ENCODE measurements at places on chromosomes 12 and 14.

DNA sequence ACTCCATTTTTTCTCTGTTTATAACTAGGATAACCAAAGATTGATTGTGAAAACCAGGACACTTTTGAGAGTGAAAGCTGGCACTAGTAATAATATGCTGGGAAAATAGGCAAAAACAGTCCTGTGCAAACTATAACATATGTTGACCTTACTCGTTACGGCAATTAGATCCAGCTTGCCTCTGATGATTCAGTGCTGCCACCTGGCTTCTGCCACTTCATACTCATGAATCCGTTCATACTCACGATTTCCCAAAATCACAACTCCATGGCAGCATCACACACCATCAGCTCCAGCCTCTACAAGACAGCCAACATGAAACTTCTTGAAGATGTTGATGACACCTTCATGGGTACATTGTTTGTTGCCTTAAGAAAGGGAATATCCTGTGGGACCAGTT, 49.1 kb upstream of the CAND1 start:
- no peak for DNase-seq

DNA sequence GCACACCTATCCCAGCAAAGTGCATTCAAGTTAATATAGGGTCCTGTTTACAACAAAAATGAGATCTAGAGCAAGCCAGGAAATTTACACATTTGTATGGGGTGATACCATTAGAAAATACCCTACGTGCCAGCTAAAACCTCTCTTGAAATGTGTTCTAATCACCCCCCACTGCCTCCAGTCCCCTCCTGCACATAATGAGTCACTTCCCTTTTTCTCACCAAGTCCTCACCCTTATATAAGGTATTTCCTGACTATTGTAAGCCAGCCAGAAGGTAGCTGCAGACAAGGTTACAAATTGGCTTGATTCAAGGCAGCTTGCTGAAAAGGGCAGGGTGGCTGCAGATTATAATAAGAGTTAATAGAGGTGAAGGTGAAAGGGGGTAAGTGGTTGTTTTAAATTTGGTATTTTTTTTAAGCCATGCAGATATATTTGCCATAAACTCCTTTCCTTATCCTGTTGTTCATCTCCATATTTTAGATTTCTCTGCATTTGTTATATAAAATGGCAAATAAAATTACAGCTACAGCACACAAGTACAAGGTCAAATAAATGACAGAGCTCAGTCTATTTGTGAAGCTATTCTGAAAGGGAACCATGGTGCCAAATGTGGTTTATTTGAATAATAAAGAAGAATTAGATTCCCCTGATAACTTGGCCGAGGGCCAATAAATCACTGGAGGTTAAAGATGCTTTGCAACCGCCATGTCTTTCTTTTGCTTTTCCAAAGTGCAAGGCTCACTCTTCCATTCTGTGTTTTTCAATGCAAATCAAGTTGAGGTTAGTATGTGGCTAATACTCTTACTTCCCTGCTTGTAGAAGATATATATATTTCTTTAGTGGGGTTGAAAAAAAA, 385.9 kb downstream of the EGLN3 start:
- DNase-seq: no peak

DNA sequence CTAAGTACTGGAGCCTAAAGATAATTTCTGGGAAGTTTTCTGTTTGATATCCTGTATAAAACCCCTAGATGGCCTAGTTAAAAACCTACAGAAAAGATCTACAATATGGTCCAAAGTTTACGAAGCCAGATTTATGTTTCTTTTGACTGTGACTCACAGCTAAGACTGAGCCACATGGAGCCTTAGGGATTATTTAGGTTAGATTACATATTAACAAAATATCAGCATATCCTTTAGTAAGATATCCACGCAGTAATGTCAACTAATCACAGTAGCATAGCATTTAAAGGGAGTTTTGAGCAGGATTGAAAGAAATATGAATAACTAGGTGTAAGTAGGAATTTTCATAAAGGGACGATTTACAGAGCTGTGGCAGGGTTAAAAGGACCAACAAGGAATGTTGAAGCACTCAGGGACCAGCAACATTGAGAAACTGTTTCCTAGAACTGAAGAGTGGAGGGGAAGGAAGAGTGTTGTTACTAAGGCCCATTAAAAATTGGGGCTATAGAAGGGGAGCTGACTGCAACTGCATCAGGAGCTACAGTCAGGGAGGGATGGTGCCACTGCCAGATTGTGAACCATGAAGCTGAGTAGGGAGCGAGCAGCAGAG, 155.5 kb downstream of the DACT1 start:
- no peak for DNase-seq

GRCh38 chr14:91383439-91383838, 34.2 kb downstream of the CCDC88C start:
- no peak for DNase-seq

DNA sequence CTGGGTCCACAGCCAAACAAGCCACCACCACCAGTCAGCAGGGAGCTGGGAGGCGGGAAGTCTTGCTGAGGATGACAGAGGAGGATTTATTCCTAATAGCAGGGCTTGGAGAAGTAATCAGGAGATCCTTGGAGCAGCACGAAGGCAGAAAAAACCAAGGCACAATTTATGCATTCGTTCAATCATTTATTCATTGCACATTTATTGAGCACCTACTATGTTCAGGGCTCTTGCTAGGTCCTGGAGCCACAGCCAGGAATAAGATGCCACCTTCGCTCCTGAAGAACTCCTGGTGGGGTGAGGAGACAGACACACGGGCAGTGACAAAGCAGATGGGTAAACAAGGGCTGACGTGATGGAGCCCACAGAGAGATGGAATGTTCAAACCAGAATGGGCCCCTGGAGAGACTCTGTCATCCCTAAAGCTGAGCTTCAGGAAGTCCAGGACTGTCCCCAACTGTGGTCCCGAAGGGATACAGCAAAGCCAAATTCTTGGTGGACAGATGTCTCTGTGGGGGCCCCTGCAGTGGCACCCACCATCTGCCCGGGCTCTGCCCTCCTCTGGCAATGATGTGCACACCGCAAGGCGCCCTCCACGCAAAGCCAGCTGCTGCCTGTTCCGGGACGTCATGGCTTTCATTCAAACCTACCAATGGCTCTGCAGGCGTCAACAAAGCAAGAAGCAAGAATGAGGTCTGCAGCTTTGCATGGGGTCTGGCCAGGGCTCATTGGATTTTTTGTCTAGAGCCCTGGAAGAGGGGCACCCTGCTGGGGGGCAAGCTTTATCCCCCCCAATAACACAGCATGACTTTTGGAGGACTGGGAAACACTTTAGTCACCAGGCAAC, 3.0 kb upstream of the TESC start:
- no peak for DNase-seq

GRCh38 chr12:6647083-6647604, at the start of gene ACRBP:
ACRBP (minus strand) TSS chr12:6647432; CDS start chr12:6647366, 66 bp downstream.
- DNase-seq: no peak

DNA sequence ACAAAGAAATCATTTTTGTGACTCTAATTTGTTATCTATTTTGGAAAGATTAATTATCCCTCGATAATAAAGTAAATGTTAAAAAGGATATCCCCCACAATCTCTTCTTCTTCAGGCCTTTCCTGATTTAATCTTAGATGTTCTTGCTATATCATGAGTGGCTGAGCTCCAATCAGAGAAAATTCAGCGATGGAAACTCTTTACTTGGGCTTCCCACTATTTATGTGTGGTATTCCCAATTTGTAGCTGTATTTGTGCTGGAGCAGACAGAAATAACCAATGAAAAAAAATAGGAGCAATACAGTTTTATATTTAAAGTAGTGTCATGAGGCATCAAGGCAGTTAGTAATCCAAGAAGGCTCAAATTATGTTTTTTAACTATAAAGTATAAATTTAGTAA, 539.1 kb downstream of the PRKD1 start:
- DNase-seq: no peak

GRCh38 chr14:78488938-78489337, 318.8 kb downstream of the NRXN3 start:
- DNase-seq: no peak

- DNase-seq: no peak
These were observed 149.3 kb downstream of the CALM1 start for GRCh38 chr14:90545966-90546751.

DNA sequence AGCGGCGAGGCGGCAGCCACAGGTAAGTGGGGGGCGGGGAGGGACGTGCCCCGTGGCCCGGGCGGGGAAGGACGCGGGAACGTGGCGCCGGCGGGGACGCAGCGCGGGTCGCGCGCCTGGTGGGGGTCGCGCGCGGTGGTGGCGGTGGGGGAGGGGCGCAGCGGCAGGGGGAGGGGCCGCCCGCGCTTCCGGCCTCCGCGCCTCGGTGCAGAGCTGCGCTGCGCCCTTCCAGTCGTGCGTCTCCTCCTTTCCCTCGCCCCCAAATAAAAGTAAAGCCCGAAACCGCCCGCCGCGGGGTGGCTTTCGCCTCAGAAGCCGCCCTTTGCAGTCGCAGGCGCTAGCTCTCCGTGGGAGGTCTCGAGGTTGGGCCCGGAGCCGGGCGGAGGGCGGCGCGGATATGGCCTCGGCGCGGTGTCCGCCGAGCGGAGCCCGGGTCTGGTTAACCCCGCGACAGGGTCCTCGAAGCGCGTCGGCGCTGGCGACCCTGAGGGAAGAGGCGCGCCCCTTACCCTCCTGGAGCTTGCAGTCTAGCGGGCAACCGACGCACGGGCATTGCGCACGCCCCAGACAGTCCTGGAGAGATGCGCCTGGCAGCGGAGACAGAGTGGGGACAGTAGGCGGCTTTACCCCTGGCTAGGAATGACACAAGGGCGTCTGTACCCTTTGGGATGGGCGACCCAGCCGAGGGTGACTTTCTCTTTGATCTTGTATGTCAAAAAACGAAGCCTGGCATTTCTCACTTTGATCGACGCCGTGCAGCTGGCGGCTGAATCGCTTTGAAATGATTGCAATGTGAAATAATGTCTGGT, 589 bp downstream of the ATF1 start:
- peak; percentile 75 for DNase-seq

GRCh38 chr14:26323869-26324268, 274.0 kb downstream of the NOVA1 start:
- no peak for DNase-seq

DNA sequence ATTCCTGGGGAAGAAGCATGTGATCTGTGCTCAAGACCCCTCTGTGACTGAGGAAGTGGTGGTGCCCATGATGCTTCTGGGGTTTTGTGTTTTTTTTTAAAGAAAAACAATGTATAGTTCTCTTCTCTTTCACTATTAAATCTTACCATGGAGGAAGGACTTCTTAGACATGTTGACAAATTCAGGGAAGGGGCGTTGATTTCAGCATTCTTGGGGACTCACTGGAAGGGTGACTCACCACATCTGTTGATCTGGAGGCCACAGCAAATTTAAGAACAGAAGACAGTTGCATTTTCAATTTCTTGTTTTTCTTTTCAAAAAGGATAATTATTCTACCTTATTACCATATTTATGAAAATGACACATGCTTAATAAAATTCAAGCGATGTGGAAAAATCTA, 152.9 kb upstream of the RTL1 start:
- DNase-seq: no peak

GRCh38 chr14:72801381-72801812, 92.5 kb downstream of the DPF3 start:
- no peak for DNase-seq

DNA sequence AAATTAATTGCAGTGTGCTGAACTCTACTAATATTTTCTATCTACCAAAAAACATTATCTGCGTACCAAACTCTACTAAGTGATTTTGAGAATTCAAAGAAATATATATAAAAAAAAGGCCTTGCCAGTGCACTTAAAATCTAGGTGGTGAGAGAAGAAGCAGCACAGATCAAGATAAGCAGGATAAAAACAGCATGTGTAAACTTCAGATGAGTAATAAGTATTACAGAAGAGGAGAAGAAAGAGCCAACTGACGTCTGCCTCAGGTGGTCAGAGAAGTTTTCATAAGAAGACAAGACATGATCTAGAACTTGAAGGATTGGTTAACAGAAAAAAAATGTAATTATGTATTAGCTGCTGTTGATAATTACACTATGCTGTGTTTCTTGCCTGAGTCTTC, 166.4 kb downstream of the DUSP6 start:
- DNase-seq: no peak

DNA sequence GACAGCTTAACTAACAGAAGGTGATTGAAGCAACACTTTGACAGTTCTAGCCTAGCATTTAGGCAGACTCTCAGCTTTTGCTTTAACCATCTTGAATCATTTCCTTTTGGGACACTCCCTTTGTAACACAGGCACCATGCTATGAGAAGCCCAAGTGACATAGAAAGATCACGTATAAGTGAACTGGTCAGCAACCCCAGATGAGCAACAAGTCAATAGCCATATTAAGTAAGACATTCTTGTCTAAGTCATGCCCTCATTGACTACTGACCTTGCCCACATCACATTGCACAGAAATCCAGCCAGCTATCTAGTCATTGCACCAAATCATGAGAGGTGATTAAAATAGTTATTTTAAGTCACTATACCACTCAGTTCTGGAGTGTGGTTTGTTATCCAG, 476.8 kb downstream of the TRHDE start:
- no peak for DNase-seq

DNA sequence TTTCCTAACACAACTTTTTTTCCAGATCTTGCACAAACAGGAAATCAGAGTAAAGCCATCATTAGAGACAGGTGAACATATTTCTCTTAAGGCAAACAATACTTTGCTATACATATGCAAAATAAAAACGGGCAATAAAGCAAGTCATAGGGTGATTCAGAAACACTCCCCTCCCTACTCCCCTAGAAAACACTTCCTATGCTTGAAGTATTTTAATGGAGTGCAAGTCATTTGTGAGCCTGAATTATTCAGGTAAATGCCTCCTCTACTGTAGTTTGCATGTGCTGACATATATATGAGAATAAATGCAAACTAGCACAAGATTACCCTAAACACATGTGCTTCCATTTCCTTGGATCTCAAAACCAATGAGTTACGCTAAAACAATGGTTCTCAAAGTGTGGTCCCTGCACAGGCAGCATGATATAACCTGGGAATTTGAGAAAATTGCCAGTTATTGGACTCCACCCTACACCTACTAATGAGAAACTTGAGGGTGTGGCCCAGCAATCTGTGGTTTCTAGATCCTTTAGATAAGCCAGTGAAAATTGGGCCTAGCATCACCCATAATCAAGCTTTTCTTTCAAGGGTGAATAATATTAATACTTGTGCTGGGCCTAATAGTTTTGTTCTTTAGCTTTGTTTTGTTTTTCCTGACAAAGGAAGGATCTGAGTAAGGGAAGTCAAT, 159.7 kb upstream of the BMP4 start:
- DNase-seq: no peak

DNA sequence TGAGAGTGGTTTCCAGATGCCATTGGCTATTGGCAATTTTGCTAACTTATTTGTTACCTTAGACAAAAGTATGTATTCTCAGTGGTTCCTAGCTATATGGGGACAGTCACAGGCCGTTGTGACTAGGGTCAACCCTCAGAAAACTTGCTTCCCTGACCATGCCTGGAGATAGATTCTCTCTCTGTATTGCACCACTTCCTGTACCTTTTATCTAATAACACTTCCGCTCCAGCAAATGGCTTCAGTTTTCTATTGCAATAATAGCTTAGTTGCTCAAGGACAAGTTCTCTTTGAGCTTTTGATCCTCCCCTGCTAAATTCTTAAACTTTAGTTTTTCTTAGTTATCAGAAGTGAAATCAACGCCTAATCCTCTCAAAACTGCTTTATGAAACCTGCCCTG, 338.0 kb downstream of the RMST start:
- no peak for DNase-seq
